ENCODE measurements at places on chromosomes 11 and 22.

- no peak for DNase-seq
Measured at GRCh38 chr11:73381589-73381988, 5.4 kb downstream of the RELT start.

- DNase-seq, result no peak
Measured at GRCh38 chr22:37428649-37429586, 1.6 kb upstream of the ELFN2 start.

GRCh38 chr11:110856996-110857812 lies 145.0 kb upstream of the ARHGAP20 start:
- DNase-seq, result no peak

GRCh38 chr11:1760351-1761109 lies 3.2 kb downstream of the CTSD start:
- DNase-seq, result no peak

- DNase-seq, result no peak
Measured at GRCh38 chr11:1519028-1520010, 32.7 kb upstream of the MOB2 start.

DNA sequence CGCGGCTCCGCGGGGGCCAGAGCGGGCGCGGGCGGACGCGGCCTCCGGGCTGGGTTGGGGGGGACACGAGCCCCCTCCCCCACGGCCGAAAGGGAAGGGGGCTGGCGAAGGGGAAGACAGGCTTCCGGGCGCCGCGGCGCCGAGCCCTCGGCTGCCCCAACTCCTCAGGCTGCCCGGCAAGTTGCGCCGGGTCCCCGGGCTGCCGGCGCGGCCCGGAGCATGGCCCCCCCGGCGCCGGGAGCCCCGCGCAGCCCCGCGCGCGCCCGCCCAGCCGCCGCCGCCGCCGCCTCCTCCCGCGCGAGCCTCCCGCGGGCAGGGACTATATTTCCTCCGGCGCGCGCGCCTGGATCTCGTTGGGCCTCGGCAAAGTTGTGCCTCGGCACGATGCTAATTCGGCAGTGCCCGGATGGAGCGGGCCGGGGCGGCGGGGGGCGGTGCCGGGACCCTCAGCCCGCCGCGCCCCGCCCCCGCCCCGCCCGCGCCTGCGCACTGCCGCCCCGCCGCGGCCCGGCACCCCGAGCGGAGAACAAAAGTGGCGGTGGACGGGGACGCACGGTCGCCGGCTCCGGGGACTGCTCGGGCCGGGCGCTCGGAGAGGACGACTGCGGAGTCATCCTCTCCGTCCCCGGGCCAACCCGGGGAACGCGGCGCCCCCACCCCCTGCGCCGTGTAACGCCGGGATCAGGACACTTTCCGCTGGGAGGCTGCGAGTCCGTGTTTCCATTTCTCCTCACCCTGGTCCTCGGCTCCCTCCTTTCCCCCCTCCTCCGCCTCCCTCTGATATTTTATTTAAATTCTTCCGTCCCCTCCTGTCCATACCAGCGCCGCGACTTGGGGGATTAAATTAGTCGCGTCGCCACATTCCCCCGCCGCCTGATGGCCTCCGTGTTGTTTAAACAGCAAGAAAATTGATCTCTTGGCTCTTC lies at the start of gene PHF21B:
PHF21B (minus strand) TSS at position 400 of the 926 bp plus-strand sequence. CDS start 456 bp downstream, outside the sequence.
- DNase-seq, result no peak

GRCh38 chr11:13384908-13385640 lies 77.9 kb downstream of the BTBD10 start:
- DNase-seq, result peak; percentile 11

GRCh38 chr11:134734141-134734845 lies 322.3 kb upstream of the B3GAT1 start:
- DNase-seq, result no peak

DNA sequence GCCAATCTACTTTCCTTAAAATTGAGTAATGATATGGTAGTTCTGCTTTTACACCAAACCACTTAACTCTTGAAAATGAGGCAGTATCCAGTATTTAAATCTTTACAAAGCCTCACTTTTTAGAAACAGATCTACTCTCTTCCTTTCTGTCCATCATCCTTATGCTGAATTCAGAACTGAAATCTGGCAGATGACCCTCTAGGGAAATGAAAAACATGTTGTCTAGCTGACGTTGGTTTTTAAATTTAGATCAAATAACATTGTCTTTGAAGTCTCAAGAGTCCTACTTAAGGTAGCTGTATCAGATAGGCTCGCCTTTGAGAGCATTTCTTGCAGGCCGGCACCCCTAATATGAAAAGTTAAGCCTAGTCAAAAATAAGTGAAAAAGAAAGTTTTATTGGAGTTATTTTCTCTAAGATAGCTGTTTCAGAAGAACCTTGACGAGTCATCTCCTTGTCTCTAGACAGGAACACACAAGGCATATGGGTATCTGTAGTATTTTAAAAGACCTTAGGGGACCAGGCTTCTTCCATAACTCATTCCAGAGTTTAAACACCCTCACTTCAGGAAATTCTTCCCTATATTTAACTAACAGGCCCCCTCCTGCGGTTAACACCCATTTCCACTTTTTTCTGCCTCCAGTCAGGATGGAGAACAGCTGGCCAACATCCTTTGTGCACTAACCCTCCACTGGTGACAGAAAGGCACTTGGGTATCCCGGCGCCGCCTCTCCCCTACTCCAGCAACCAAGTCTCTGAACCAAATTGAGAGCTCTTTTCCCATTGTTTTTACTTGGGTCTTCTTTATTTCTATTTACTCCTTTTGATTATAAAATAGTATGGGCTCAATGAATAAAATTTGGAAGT lies 81.2 kb downstream of the WNT11 start:
- DNase-seq, result no peak

GRCh38 chr22:33894515-33894914 lies 25.8 kb downstream of the LARGE1 start:
- no peak for DNase-seq

DNA sequence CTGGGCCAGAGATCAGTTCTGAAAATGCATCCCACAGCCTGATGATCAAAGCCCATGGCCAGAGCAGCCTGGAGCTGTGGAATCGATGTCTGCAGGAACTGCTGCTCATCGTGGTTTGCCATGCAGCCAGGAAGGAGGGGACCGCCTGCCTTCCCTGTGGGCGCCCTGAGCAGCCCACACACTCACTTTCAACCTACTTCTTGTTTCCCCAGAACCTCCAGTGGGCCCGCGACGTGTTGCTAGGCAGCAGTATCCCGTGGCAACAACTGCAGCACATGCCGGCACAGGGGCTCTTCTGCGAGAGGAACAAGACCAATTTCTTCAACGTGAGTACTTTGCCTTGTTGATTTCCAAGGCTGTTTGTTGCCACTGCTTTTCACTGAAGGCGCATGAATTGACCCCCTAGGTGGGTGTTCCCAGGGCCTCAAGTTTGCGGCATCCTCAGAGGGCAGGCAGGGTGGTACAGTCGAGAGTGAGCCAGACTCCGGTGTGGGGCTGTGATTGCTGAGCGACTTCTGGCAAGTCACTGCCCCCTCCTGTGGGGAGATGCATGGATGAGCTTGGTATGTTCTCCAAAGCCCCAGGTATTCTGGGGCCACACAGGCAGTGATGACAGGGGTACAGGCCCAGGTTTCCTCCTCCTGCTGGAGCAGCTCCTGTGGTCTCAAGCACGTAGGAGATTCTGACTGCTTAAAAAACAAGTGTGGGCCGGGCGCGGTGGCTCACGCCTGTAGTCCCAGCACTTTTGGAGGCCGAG lies 47.0 kb upstream of the SUSD2 start:
- no peak for DNase-seq

GRCh38 chr11:71245601-71246391 lies 6.6 kb downstream of the SHANK2 start:
- DNase-seq, result no peak

DNA sequence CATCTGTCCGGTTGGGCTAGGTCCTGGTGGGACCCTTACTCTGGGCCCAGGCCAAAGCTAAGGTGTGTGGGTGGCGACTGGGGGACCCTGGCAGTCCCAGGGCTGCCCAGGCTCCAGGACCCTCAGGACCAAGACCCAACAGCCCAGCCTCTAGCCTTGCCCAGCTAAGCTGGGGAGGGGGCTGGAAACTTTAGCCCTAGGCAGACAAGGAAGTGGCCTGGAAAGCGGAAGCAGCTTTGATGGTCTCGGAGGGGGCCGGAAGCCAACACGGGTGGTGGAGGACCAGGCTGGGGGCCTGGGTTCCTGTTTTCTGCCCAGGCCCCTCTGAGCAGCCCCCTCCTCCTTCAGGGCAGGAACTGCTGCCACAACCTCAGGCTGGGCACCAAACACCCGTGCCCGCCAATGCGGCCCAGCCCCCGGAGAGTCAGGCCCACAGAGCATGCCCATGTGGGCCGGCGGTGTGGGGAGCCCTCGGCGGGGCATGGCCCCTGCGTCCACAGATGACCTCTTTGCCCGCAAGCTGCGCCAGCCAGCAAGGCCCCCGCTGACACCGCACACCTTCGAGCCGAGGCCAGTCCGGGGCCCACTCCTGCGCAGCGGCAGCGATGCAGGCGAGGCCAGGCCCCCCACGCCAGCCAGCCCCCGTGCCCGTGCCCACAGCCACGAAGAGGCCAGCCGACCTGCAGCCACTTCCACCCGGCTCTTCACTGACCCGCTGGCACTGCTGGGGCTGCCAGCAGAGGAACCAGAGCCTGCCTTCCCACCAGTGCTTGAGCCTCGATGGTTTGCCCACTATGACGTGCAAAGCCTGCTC lies 2.8 kb downstream of the SIPA1 start:
- no peak for DNase-seq

- peak; percentile 17 for DNase-seq
Measured at GRCh38 chr11:126163074-126163700, 48.3 kb downstream of the RPUSD4 start.

DNA sequence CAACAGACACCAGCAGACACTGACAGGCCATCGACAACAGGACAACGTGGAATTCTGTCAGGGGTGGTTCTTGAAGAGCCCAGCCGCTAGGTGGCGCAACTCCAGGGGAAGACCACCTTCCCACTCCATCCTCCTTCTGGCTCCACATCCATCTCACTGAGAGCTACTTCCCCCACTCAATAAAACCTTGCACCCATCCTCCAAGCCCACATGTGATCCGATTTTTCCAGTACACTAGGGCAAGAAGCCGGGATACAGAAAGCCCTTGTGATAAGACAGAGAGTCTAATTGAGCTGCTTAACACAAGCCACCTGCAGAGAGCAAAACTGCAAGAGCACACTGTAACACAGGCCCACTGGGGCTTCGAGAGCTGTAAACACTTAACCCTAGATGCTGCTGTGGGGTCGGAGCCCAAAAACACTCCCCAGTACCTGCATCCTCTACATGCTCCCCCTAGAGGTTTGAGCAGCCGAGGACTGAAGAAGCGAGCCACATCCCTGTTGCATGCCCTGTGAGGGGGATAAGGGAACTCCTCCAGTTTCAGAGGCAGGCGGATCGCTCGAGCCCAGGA lies 11.5 kb upstream of the RAB39A start:
- DNase-seq, result no peak

DNA sequence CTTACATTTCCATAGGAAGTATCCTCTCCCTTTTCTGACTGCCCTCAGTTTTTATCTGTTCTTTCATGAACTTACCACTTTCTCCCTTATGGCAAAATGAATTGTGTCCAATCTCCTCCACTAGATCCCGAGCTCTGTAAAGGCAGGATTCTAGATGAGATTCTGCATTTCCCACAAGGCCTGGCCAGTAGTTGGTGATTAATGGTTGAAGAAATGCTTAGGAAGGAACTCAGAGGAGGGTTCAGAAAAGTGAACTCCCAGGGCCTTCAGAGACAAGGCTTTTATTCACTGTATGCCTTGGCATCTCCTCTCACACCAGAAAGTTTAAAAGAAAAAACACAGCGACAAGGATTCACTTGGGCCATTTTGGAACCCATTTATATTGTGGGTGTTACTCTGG lies 66.2 kb downstream of the CCDC81 start:
- no peak for DNase-seq

GRCh38 chr22:31081963-31082605 lies 966 bp downstream of the SMTN start:
- no peak for DNase-seq

DNA sequence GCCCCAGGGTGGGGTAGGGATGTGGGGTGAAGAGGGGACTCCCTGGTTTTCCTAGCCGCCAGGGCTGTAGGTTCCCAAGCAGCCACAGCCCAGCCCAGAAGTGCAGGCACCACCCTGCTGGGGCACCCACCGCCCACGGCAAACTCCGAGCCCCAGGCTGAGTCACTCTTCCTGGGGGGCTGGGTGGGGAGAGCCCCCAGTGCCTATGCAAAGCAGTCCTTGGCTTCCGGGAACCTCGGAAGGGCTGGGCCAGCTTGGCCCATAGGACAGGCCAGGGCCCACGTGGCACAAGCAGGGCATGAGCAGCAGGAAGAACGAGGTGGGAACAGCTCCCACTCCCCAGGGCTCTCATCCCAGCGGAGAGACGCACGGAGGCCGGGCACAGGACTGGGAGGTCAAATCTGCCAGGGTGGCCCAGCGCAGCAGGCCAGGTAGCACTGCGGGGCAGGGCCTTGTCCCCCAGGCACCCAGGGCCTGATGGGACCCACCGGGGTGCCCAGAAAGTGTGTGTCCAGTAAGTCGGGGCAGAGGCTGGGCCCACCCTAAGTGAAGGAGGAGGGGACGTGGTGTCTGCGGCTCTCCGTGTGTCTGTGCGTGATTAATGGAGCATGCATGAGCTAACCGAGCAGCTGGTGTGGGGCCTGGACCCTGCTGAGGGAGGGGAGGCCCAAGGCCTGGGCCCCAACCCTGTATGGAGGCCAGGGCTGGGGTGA lies 4.6 kb upstream of the IL17REL start:
- no peak for DNase-seq

DNA sequence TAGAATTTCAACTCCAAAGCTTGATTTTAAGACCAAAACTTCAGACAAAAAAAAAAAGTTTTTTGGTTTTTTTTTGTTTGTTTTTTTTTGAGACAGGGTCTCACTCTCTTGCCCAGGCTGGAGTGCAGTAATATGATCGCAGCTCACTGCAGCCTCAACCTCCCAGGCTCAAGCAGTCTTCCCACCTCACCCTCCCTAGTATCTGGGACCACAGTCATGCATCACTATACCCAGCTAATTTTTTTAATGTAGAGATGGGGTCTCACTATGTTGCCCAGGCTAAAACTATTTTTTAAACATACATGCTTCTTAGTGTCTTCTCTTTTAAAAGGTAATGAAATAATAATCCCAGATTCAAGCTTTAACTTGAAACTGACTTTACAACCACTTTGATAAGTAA lies 35.4 kb upstream of the GRK2 start:
- no peak for DNase-seq

DNA sequence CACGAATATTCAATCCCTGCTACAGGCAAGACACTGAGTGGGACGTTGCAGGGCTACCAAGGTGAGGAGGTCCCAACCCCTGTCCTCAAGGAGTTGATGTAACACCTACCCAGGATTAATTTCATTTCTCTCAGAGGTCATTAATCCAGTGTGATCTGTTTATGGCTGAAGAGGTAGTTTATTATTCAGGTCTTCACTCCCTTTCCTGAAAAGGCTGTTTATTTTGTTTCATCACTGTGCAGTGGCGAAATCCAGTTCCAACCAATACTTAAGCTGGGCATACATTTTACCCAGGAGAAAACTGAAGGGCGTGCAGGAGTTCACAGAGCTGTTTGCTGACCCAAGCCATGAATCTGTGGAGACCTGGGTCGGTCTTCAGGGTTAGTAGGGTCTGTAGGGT lies 2.7 kb upstream of the PTPRJ start:
- DNase-seq, result no peak

DNA sequence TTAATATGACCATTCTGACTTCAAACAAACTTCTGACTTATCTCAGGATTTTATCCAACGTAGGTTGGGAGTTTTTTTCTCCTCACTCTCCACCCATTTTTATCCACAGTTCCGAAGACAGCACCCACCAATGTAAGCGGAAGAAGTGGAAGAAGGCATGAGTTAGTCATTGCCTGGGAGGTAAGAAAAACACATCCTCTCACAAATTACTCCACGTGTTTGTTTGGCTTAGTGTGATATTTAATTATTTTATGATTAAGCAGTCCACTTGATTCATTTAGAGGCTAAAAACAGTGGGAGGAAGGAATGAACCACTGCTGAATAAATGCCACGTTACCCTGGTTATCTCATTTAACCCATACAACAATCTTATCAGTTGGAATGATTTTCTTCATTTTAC lies 389.6 kb upstream of the ARHGAP42 start:
- peak; percentile 3 for DNase-seq
